ENCODE measurements at places on chromosomes 1 and 21.
A peak's percentile ranks its signal among the peaks of the same experiment; 100 is the strongest.

GRCh38 chr1:175887981-175888428, 144.6 kb upstream of the TNR start:
- DNase-seq, result no peak

DNA sequence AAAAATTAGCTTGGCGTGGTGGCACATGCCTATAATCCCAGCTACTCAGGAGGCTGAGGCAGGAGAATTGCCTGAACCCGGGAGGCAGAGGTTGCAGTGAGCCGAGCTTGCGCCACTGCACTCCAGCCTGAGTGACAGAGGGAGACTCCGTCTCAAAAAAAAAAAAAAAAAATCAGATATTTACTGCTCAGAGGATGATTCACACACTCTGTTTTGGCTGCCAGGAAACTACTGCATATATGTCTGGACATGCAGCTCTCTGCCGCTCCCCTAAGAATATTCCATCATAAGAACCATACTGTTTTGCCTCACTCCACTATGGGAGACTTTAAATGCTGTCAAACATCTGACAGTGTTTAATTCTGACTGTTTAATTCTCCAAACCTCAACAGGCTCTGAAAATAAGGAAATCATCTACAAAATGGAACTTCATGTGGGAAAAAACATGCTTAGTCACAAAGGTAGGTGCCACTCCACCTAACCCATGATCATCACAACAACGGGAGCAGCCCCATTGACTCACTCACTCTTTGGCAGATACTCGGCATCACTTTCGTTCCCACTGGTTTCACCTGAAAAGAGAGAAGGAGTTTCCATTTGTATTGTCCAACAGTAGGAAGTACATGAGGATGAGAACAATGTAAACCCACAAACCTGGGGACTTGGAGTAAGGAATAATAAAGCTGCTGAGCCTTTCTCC, 29.3 kb upstream of the BCAS2 start:
- DNase-seq, result no peak

DNA sequence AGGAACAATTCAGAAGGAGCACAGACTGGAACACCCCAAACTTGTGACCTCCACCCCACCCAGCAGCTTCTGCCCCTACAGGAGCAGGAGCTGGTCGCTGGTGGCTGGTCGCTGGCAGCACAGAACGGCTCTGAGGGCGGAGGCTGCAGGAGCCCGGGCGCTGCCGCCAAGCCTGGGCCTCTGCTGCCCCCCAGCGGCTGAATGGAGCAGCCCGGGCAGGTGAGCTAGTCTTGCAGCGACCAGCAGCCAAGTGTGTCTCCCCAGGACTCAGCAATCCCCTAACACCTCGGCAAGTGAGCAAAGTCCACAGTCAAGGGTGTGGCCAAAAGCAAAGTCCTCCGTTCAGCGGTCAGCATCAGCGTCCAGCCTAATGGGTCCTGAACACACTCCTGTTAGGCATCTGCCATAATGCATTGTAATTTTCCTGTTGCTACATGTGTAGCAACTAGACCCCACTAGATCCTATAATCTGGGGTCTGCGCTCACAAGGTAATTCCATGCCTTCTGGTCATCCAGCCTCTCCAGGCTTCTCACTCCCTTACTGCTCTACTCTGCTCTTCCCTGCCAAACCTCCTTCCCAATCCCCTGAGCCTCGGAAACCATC, 12.1 kb upstream of the GJB5 start:
- peak; percentile 71 for DNase-seq

GRCh38 chr1:119674111-119674526, 26.1 kb upstream of the ZNF697 start:
- DNase-seq, result no peak
